M059J (cell line): ENCODE measurements at places on chromosomes 3 and 15.

- no peak for DNase-seq
These were observed 11.9 kb upstream of the PKM start for GRCh38 chr15:72242775-72243370.

- DNase-seq, result no peak
These were observed 8.6 kb downstream of the MAPKAPK3 start for GRCh38 chr3:50625231-50626182.

- DNase-seq, result peak; percentile 53
These were observed 52.2 kb upstream of the STXBP5L start for GRCh38 chr3:120855665-120856437.

- DNase-seq, result no peak
These were observed 432.7 kb downstream of the IL5RA start for GRCh38 chr3:2677501-2677900.

DNA sequence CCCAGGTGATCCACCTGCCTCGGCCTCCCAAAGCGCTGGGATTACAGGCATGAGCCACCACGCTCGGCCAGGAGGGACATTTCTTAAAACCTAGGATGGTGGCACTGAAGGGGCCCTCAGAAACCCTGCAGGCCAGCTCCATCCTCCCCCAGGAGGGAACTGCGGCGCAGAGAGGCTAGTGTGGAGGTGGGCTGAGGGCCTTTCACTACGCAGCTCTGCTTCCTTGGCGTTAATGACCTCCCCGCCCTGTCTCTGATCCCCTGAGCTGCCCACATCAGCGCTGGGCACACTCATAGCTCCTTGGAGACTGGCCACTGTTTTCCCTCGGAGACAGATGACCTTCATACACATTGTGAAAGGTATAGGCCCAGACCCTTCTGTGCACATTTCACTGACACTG, 46.2 kb upstream of the MAGEF1 start:
- no peak for DNase-seq

- DNase-seq, result no peak
These were observed 107.4 kb downstream of the PLCL2 start for GRCh38 chr3:16992198-16992597.

DNA sequence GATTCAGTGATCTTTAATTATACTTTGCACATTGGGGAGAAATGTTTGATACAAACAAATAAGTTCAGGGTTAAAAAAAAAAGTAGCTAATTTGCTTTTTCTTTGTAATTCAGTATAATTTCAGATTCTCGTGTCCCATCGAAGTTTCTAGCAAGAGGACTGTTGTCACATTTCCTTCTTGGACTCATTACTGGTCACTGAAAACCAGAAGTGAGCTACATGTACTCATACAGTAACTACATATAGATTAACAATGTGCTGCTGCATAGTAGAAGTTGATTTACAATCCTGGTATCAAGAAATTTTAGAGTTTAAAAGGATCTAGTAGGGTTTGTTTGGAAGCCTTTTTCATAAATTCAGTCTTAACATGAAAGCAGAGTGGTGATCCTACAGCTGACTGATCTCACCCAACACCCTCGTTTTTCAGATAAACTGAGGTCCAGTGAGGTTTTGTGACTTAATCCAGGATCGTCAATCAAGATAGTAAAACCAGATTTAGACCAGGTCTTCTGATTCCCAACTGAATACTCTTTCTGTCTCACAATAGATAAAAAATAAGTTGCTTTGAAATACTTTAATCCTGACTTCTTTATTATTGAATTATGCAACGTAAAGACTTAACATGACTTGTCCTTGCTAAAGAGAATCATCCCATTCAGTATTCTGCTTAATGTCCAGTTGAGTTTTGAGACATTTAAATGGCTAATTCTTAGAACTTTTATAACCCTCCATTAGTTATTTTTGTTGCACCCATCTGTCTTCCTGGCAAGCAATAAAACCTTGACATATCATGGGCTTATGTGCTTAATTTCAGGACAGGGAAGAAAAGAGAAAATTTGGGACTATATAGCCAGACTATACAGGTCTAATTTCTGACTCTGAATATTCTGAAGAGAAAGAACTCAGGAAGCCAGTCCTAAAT, 2.8 kb downstream of the SEC62 start:
- no peak for DNase-seq

- DNase-seq, result no peak
These were observed 33.6 kb downstream of the GPR171 start for GRCh38 chr3:151169262-151169947.

DNA sequence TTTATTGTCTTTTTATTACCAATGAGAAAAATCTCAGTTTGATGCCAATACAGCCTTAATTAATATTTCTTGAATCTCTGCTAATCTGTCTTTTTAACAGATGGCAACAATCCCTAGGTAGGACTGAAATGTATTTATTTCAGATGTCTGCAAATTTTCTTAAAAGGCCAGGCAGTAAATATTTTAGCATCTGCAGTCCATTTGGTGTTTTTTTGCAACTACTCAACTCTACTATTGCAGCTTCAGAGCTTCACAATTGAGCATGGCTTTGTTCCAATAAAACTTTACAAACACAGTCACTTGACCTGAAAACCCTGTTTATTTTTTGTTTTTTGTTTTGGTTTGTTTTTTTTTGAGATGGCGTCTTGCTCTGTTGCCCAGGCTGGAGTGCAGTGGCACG, 82.7 kb downstream of the RARB start:
- DNase-seq, result no peak
